ENCODE measurements at places on chromosomes 2 and 18. TPM values are rescaled to one million over a fixed set of nuclear protein-coding genes. Genes with fewer than 3 reads are reported as not detected.

The RIT2 gene
- total RNA-seq: not detected

The PTPRN gene
- total RNA-seq: 3.6 TPM

The C2orf78 gene
- not detected for total RNA-seq

The ARHGAP15 gene
- total RNA-seq: not detected

The SPEG gene
- total RNA-seq: 21.7 TPM

The SLC9A4 gene
- total RNA-seq: not detected

The EGR4 gene
- 0.83 TPM for total RNA-seq

The DSG1 gene
- total RNA-seq: not detected

The GAD1 gene
- 0.33 TPM for total RNA-seq

The NR4A2 gene
- total RNA-seq: 0.33 TPM

The VAMP5 gene
- 35.4 TPM for total RNA-seq

The ABCG5 gene
- not detected for total RNA-seq

The GPR55 gene
- not detected for total RNA-seq

The TCF23 gene
- not detected for total RNA-seq

The SPATA3 gene
- total RNA-seq: not detected

The PTPN4 gene
- total RNA-seq: 19.3 TPM

The ING5 gene
- total RNA-seq: 31.8 TPM

The CYP27A1 gene
- total RNA-seq: 19.1 TPM

The CD8B gene
- total RNA-seq: not detected

The ATG16L1 gene
- 31.0 TPM for total RNA-seq

The BCS1L gene
- total RNA-seq: 32.3 TPM

The DGUOK gene
- total RNA-seq: 66.2 TPM

The FTCDNL1 gene
- 3.3 TPM for total RNA-seq

The MYOM1 gene
- 0.15 TPM for total RNA-seq
